GM12878 (cell line): ENCODE measurements at places on chromosomes 2 and 18.
A peak's percentile ranks its signal among the peaks of the same experiment; 100 is the strongest.

DNA sequence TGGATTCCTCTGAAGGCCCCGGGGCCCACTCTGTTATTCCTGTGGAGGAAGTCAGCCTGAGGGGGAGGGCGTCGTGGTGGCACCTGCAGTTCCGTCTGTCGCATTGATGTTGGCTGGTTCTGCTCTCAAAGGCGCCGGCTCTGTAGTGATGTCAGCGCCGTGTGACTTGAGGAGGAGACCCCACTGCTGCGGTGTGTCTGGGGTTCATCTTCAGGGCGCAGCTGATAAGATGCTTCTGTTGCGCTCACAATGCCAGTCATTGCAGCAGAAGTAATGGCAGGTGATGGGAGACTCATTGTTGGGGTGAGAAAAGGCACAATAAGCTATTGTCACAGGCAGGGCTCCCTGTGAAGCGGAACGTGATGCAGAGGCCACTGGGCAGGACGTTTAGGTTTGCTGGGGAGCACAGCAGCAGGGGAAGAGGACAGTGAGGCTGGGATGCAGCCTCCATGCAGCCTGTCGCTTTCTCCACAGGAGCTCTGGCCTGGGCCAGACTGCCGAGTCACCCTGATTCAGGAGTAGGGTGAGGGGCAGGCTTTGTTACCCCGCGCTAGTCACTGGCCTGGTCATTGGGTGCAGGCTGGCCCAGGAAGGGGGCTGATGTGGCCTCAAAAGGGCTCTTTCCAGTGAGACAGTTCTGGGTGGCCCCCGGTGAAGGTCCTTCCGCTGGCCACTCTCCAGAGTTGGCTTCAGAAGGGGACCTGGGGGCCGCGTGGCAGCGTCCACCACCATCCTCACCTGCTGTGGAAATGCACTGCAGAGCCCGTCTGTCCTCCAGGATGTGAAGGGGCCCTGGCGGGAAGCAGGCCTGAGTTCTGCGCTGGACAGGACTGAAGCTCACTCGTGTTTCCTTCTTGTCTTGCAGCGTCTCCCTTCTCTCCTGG, 42.9 kb downstream of the SH3BP4 start:
- DNase-seq: no peak

DNA sequence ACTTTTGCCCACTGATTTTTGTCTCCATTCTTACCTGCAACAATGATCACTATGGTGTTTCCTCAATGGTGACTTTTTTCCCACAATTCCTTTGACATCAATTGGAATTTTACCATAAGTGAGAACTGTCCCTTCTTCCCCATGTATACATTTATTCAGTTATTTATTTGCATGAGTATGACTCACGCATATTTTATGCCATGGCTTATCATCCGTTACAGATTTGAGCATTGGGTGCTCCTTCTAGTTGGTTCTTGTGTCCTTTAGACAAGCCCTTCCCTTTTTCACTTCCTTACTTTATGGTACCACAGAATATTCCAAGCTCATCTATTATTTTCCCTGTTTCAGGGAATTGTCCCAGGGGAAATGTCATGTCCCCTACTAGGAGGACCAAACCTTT, 7.6 kb downstream of the COX5B start:
- no peak for DNase-seq

- no peak for DNase-seq
Observed at GRCh38 chr2:176356251-176356650, 87.0 kb downstream of the MTX2 start.

DNA sequence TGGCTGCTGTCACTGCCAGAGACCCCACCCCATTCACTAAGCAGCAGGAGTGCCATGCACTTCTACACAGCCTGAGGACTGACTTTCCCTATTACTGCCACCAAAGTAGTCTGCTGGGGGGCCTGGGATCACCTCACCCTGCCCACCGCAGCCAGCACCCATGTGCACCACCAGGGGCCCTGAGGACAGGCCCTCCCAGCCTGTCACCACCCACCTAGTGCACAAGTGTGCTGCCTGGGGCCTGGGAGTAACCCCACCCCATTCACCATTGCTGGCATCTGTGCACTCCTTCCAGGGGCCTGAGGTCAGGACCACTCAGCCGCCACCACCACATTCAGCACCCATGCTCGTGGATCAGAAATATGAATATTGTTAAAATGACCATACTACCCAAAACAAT, 247.8 kb upstream of the NCKAP5 start:
- no peak for DNase-seq

- no peak for DNase-seq
Observed at GRCh38 chr2:75752828-75753227, 42.1 kb upstream of the GCFC2 start.

DNA sequence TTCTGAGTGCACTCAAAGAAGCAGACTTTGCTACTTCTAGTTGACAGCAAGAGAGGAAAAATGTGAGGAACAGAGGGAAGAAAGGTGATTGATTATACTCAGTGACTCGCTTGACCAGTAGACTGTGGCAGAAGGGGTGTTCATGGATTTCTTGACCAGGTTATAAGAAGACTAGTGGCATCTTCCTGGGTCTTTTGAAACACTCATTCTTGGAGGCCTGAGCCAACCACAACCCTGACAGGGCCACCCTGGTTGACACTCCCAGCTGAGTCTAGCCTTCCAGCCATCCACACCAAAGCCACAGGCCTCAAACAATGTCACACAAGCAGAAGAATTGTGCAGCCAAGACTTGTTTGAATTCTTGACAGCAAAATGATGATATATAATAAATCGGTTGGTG, 366.3 kb downstream of the SS18 start:
- no peak for DNase-seq

DNA sequence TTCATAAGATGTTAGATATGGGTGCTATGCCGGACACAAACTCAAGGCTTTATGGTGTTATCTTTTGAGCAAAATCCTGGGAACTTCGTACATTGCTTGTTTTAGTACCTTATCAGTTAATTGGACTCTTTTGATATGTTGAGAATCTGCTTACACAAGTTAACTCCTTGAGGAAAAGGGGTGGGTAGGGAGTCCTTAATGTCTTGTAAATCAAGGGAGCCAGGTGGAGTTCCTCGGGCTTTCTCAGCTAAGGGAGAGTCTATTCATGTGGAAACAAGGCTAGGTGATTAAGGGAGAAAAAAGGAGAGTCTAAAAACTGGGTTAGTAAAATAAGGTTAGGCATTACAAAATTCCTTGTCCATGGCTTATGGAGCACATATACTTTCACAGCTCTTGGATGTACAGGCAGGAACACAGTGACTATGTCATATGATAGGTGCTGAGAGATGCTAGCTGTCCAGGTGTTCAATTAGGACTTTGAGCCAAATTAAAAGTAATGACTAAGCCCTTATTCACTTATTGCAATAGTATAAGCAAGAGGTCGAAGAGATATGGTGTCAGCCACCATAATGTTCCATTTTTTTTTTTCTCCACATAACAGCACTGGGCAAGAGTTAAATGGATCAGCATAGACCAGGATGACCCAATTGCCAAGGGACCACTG, 59.5 kb upstream of the DYNAP start:
- DNase-seq: no peak

GRCh38 chr18:77061946-77062517, 70.6 kb downstream of the MBP start:
- DNase-seq: no peak

- no peak for DNase-seq
Observed at GRCh38 chr2:196284144-196284844, 112.9 kb upstream of the STK17B start.

- DNase-seq: no peak
Observed at GRCh38 chr2:85713836-85714235, 19.7 kb downstream of the GNLY start.

DNA sequence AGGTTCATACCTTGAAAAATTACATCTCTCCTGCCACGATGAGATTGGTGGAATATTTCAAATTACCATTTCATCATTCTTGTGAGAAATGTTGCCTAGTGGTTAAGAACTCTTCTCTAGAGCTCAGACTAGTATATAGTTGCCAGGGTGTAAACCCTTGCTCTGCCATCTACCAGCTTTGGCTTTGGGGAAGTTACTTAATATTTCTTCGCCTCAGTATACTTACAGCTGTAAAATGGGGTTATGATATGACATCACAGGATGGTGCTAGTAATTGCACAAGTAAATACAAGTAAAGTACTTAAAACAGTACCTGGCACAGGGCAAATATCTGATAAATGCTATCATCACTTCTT, 1.5 kb downstream of the SPOPL start:
- no peak for DNase-seq

DNA sequence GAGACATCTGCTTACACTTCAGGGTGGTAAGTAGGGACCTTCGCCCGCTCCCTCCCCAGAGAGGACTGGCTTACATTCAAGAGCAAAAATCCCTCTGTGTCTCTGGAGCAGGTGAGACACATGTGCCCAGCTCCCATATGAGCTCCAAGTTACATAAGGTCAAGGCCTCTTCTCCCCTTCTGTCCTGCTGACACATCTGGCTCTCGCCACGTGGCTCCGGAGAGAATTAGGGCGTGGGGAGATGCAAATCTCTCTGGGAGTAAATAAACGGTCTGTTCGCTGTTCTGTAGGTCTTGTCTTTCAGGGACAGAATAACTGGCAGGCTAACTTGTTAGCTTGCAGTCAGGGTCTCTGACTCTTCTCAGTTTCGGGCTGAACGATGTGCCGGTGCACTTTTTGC, 16.2 kb downstream of the MRO start:
- no peak for DNase-seq

DNA sequence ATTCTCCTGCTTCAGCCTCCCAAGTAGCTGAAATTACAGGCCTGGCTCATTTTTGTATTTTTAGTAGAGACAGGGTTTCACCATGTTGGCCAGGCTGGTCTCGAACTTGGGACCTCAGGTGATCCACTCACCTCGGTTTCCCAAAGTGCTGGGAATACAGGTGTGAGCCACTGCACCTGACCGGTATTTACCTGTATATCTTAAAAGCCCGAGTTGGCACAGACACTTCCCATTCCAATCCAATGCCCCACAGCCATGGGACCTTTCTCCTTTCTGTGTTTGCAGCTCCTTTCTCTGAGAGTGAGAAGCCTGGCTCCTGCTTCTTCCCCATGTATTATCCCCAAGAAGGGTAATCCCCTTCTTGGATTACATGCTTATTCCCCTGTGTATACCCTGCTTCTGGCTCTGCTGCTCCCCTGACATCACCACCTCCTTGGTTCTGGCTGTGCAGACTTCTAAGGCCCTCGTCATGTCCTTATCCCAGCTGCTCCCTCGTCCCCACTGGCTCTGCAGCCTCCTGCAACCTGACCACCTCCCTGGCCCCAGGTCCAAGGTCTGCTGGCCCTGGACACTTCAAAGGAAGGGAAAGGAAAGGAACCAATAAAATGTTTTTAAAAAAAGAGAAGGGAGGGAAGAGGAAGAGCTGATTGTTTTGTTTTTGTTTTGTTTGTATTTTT, 52.8 kb downstream of the INPP5D start:
- DNase-seq: no peak

- DNase-seq: peak; percentile 40
Observed at GRCh38 chr2:68909793-68910674, 38.8 kb upstream of the BMP10 start.

GRCh38 chr2:211928201-211928600, 610.4 kb downstream of the ERBB4 start:
- no peak for DNase-seq

- no peak for DNase-seq
Observed at GRCh38 chr18:42644729-42645131, 470.8 kb downstream of the RIT2 start.

GRCh38 chr18:29161429-29161828, 984.5 kb upstream of the CDH2 start:
- no peak for DNase-seq

DNA sequence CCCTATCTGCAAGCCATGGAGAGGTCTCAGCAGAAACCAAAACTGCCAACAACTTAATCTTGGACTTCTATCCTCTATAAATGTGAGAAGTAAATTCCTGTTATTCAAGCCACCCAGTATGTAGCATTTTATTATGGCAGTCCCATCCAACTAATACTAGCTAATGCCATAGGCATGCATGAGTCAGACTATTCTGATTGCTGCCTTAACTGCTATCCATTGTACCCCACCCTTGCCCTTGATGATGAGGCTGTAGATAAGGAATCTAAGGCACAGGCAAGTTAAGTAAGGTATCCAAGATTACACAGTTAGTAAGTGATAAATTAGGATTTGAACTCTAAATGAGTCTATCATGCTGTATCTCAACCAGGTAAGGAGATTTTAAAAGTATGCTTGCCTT, 223.0 kb downstream of the UBE2E3 start:
- DNase-seq: no peak

- DNase-seq: no peak
Observed at GRCh38 chr2:149686136-149687051, 98.8 kb upstream of the MMADHC start.

- DNase-seq: no peak
Observed at GRCh38 chr2:23299476-23300195, 85.3 kb upstream of the KLHL29 start.

- no peak for DNase-seq
Observed at GRCh38 chr2:120765678-120766469, 30.2 kb downstream of the GLI2 start.

GRCh38 chr2:224009605-224010315, 29.3 kb downstream of the SERPINE2 start:
- no peak for DNase-seq

DNA sequence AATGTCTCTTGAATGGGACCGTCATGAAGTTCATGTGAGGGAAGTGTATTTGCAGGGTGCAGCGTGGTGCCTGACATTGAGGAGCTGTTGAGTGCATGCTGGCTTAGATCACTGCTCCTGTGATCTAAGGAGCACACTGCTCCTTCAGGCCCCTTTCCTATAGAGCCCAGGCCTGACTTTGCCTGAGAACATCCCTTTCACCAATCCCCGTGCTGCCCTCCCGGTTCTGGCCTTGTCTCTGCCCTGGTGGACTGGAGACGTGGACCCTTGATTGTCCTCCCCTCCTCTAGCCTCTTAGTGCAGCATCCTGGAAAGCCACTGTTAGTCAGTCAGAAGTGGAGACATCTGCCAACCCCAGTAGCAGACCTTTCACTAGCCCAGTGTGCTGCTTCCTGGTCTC, 323.6 kb upstream of the HS6ST1 start:
- no peak for DNase-seq

DNA sequence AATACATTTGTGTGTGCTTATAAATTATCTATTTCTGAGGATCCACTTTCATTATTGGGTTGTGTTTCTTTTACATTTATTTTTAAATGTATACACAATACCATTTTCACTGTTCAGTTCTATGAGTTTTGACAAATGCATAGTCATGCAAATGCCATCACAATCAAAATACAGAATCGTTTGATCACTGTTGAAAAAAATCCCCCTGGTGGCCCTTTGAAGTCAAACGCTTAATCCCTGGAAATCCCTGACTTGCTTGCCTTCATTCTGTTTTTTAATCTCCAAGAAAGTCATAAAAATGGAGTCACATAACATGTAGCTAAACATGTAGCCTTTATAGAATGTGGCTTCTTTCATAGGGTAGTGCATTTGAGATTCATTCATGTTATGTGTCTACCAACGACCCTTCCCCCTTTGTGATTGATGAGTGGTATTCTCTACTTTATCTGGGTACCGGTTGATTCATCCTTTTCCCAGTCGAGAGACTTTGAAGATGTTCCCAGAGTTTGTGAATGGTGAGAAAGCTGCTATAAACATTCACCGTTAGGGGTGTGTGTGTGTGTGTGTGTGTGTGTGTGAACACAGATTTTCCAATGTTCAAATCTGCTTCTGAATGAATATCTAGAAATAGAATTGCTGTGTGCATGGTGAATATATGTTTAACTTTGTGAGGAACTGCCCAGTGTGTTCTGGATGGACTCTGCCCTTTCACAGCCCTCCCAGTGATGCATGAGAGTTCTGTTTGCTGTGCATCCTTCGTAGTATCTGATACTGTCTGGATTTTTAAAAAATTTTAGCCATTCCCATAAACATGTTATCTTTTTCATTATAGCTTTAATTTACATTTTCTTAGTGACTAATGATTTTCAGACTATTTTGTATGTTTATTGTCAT, 173.6 kb downstream of the GALR1 start:
- no peak for DNase-seq

- DNase-seq: no peak
Observed at GRCh38 chr18:29176681-29177080, 999.8 kb upstream of the CDH2 start.
